Heart right ventricle (tissue), 16 donors: ENCODE measurements at places on chromosomes 5 and 9. TPM values are rescaled to one million over a fixed set of nuclear protein-coding genes. Genes with fewer than 3 reads are reported as not detected.

Gene DDX4
- polyA plus RNA-seq = not detected

Gene TRUB2
- polyA plus RNA-seq = 18.0 TPM

Gene CSF2
- polyA plus RNA-seq = not detected

Gene PDCD1LG2
- polyA plus RNA-seq = 1.2 TPM

GRCh38 chr9:90019626-90020025 is 414.8 kb downstream of the GADD45G start:
- no peak for DNase-seq

GRCh38 chr9:98642661-98643312 is 65.9 kb downstream of the GABBR2 start:
- DNase-seq = no peak

- no peak for DNase-seq
Measured at GRCh38 chr9:111662576-111663300, 1.3 kb downstream of the GNG10 start.

DNA sequence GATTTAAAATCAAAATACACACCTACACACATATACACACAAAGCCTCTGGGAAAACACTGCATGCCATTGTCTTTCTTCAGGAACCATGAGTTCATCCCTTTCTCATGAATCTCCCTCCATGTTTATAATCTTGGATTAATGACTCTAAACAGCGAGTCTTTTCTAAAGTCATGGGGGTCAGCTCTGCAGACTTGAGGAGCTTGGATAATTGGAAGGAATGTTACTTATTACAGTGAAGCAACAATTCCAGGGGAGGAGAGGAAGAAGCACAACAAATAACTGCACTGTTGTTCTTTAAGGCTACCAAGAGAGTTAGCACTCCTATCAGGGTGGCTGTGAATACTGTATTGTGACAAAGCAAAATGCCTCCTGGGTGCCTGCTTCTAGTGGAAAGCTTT is 444.7 kb downstream of the ANXA1 start:
- DNase-seq = no peak

DNA sequence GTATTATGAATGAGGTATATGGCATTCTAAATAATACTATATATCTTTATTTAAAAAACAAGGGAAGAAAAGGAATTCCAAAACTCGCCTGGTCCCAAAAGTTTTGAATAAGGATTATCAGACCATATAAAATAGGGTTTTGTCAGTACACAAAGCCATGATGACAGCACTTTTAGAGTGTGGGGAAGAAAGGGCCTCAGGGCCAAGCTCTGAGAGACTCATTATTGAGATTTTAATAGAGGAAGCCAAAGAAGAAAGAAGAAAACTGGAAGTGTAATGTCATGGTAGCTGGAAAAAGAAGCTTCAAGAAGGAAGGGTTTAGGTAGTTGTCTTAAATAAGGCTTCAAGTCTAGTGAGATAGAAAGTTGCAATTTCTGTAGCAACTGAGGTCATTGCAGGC is 53.0 kb downstream of the FCHO2 start:
- DNase-seq = no peak

DNA sequence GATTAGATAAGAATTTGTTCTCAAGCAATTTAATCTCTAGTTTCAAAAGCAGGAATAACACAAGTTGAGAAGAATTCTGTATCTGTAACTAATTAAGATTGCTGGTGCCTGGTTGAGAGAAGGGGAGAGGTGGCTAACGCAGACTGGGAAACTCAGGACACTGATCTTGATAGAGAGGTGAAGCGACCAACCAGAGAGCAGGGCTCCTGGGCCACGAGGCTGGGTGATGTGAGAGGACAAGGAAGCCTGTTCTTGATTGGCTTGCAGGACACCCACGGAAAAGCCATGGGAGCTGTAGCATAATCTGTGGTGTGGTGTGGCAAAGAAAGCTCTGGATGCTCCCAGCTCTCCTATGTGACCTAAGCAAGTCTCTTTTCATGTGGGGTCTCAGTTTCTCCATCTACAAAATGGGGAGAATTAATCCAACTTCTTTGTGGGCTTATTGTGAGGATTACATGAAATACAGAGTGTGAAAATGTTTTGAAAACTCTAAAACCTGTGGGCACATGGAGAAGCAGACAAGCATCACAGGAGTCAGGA is 594.1 kb upstream of the BRINP1 start:
- DNase-seq = no peak

GRCh38 chr5:53476531-53477480 is 3.6 kb upstream of the FST start:
- DNase-seq = no peak

DNA sequence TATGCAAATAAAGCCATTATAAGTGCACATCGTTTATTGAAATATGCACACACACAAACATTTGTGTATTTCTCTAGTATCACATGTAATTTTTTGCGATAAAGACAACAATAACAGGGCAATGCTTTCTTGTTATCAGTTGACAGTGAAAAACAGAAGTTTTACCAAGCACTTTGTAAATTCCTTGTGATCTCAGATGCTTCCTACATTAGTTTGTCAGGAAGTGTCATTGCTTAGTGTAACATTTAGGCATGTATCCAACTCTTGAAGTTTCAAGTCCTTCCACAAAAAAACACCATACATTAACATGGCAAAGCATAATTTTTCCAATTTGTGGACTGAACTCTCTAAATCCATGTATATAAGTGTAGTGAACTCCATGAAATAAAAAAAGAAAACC is 46.4 kb downstream of the MOCS2 start:
- no peak for DNase-seq

DNA sequence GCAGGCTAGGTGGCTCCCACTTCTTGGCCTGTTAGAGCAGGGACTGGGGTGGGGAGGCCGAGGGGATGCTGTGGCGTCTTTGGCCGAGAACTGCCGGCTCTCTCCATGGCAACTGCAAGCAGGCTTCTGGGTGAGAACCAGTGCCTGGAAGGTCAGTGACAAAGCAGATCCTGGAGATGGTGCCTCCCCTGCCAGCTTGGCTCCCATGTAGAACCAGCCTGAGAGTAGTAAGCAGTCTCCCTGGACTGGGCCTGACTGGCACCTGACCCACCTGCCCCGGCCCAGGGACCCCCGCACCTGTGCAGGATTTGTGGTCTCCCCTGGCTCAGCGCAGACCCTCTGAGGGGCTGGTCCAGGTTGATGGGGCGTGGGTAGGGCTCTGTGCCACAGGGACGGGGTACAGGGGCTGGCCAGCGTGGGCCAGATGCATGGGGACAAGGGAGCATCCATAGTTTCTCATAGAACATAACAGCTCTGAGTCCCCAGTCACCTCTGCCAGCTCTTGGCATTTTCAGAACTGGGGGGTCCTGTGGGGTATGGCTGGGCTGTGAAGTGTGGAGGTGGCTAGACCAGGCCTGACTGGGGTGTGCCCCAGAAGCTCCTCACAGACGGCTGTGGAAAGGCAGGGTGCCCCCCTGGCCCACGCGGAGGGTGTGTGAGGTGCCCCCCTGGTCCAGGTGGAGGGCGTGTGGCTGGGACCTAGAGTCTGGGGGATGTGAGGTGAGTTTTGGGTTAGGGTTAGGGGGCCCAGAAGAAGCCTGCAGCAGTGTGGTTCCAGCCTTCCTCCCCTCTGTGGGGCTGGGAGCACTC is 22.2 kb downstream of the CACNA1B start:
- DNase-seq = no peak

DNA sequence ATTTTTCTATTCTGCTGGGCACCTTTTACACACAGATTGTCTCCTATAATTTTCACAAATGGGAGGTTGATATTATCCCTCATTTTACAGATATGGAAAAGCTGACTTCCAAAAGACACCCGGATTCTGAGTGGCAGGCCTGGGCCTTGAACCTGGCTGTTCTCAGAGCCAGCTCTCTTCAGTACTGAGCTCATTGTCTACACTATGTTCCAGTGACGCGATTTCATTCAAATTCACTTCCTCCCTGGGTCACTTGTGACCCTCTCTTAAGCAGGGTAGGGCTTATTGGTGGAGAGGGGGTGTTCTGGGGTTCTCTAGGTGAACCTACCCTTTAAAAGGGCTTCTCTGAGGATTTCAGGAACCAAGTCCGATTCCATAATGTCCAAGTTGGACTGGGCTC is 70.2 kb downstream of the ANKRD33B start:
- DNase-seq = no peak
